Breast epithelium (tissue), 4 donors: ENCODE measurements at places on chromosomes 4 and X. TPM values are rescaled to one million over a fixed set of nuclear protein-coding genes. Genes with fewer than 3 reads are reported as not detected.

- no peak for DNase-seq
Measured at GRCh38 chr4:76160355-76160754, 12.2 kb upstream of the NUP54 start.

DNA sequence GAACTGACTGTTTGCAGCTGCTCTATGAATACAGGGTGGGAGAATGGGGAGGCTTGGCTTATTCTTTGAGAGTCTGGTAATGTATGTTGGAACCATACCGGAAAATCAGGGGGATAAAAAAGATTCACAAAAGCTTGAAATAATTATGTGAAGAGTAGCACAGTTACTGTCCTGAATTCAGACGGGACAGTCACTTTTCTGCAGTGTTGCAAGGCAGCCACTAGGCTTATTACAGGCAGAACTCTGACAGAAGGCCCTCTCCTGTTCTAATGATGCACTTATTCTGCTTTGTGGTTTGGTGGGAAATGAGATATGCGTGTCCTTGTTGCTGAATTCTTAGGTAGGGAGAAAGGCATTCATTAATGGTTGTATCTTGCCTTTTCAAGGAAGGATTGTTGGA is 37.2 kb downstream of the GUCY1B1 start:
- DNase-seq: no peak

DNA sequence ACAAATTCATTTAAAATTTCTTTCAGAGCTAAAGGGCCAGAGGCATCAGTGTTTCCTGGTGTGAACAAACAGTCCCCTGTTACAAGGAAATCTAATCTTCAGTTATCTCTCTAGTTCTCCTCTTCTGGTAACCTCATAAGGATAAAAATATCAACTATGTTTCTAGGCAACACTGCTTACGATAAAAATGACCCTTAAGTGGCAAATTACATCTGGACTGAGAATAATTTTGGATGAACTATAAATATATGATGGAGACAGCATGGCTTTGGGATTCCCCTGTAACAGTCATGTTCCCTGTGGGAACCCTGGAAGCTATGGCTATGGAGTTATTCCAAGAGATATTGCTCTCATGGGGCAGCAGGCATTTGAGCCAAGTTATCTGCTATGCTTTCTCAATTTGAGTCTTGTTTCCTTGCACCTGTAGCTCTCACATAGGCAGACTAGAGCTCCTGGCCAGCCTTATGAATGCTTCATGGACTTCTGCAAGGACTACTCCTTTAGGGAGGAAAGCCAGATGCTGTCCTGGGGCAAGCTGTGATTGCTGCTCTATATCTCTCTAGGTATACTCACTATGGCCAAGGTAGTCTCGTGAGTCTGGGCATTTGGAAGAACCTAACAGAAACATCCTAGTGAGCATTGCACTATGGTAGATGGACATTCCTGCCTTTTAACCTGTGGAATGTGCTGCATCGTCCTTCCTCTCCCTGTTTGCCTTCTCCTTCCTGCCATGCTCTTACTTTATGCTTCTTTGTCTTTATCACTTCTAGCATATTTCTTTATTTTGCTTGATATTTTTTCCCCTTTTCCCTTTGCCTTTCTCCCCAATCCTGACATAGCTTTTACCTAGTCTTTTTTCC is 14.2 kb downstream of the C4orf33 start:
- no peak for DNase-seq

GRCh38 chr4:125421547-125421946 is 106.8 kb downstream of the FAT4 start:
- no peak for DNase-seq

DNA sequence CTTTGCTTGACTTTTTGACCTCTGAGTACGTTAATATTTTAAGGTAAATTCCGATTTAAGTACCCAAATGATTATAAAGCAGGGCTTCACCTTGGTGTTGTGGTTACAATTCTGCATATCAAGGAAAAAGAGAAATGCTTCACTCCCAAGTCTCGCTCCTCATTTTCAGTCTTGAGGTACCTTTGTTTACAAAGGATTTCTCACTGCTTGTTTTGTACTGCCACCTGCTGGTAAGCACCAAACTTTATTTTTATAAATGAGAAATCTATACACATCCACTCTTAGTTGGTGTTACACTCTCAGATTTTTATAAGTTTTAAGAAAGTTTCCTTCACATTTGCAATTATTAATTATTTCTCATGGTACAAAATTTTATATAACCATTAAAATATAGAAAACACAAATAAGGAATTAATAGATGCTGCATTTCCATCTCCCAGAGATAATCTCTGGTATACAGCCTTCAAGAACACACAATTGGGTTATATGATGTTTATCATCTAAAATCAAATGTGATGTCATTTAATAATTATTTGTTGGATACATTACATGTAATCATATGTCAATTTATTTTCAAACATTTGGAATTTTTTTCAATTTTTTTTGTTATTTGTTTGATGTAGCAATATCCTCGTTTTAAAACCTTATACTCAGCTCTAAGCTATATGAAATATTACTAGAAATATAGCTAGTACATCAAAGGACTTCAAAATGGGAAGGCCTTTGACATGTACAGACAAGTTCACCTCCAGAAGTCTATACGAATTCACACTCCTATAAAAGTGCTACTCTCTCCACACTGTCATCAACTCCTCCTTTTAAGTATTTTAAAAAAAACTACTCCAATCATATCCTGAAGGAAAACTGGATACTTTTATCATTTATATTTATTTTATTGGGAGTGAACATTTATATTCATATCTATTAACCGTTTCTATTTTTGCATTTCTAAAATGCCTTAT is 179.9 kb downstream of the KCNIP4 start:
- no peak for DNase-seq

GRCh38 chrX:3584415-3584996 is 128.9 kb downstream of the PRKX start:
- no peak for DNase-seq

DNA sequence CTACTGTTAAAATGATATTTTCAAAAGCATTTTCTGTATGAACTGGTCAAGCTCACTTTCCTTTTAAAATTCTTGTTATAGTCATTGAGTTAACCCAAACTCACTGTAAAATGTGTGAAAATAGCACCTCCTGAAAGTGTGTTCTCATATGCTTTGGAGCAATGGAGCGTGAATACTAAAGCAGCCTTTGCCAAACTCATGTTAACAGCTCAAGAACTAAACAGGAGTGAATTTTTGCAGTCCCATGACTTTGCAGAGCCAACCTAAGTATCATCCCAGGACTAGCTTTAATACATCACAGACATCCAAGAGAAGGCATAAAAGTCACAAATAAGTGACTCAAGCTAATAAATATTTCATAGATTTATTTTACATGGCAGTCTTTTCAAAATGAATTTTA is 2.3 kb downstream of the AMMECR1 start:
- DNase-seq: no peak

GRCh38 chr4:153931804-153932203 is 142.9 kb upstream of the SFRP2 start:
- DNase-seq: no peak

DNA sequence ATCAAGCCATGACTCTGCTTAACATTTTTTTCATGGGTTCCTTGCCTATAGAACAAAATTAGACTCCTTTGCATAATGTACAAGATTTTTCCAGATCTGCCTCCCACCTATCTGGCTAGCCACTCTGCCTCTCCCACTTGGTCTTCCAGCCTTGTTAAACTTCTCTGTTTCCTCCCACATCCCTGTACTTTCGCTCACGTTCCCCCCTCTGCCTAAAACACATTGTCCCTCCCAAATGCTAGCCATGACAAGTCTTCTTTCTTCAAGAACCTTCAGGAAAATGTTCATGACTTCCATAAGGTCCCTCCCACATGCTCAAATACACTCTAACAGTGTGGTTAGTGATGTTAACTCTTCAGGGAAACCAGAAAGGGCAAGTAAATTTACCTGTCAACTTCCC is 214.6 kb downstream of the ADGRA3 start:
- DNase-seq: no peak

DNA sequence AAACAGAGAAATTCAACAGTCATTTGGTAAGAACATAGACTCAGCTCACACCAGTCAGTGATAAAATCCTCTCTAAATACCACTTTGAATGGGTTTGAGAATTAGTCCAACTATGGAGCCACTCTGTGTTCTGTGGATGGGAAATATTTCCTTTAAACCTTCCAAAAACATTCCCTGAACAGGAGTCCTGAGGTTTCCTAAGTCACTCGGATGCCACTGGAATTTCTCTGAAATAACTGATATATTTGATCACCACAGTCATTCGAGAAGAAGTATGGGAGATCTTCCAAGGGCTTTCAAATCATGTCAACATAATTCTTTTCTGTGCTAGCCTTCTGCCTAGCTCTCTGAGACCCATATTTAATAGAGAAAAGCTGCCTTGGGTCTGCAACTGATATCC is 958.6 kb downstream of the STIM2 start:
- DNase-seq: no peak

GRCh38 chr4:67723949-67724348 is 23.0 kb upstream of the UBA6 start:
- no peak for DNase-seq

DNA sequence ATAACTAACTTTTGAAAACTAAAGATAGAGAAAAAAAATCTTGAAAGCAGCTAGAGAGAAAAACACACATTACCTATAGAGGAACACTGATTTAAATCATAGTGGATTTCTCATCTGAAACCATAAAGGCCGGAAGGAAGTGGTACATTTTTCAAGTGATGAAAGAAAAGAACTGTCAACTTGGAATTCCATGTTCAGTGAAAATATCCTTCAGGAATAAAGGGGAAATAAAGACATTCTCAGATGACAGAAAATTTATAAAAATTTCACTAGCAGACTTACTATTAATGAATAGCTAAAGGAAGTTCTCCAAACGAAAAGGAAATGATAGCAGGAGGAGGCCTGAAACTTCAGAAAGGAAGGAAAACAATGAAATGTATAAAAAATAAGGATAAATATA is 7.6 kb upstream of the JADE3 start:
- DNase-seq: no peak

GRCh38 chr4:142566777-142567176 is 279.3 kb downstream of the INPP4B start:
- DNase-seq: no peak

GRCh38 chr4:159178151-159178546 is 75.3 kb downstream of the RAPGEF2 start:
- DNase-seq: no peak

DNA sequence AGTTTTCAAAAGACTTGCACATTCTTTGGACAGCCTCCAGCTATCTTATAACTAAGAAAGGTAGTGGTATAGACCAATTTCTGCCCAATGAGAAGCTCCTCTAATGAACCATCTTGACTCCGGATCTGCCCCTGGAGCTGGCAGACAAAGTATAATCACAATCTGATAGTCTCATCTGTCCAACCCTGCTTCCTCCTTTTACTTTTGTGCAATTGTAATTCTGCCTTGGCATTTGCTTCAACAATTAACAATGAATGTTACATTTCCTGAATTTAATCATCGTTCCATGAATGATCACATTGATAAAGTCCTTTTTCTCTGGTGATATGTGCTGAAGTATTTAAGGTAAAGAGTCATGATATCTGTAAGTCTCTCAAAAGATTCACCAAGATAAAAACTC is 27.8 kb downstream of the FRYL start:
- DNase-seq: no peak

- no peak for DNase-seq
Measured at GRCh38 chr4:46211406-46211805, 87.6 kb upstream of the GABRG1 start.

GRCh38 chr4:176413171-176413570 is 93.4 kb downstream of the SPCS3 start:
- no peak for DNase-seq

DNA sequence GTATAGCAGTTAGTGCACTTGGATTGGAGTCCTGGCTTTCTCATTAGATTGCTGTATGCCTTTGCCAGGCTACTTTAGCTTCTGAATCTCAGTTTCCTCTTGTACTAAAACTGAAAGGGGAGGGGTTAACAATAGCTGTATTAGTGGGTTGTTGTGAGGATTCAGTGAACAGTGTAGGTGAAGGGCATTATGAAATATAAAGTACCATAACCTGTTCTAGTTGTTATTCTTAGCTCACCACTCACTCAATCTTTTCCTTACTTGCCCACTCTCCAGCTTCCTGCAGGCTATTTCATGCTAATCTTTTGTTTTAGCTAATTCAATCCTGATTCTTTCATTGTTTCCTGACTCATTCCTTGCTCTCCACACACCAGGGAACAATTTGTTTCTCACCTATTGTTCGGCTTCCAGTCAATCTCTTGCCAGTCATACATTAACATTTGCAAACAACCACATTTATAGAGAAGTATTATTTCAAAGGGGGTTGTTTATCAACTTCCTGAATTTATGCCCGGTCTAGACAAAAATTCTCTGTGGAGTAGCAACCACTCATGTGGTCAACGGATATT is 50.6 kb upstream of the EDA start:
- no peak for DNase-seq

DNA sequence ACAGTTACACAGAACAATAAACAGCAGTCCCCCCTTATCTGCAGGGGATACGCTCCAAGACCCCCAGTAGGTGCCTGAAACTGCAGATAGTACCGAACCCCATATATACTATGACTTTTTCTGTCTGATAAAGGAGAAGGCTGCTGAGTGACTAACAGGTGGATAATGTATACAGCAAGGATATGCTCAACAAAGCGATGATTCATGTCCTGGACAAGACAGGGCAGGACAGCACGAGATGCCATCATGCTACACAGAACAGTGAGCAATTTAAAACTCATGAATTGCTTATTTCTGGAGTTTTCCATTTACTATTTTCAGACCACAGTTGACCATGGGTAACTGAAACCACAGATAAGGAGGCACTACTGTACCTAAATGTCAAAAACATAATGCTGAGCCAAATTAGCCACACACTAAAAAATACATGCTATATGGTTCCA is 76.1 kb downstream of the MANBA start:
- DNase-seq: no peak

GRCh38 chr4:74364652-74365491 is at the start of gene EREG:
TSS of gene EREG (plus strand) at chr4:74365145. CDS start at chr4:74365309, 164 bp downstream.
- DNase-seq: no peak

DNA sequence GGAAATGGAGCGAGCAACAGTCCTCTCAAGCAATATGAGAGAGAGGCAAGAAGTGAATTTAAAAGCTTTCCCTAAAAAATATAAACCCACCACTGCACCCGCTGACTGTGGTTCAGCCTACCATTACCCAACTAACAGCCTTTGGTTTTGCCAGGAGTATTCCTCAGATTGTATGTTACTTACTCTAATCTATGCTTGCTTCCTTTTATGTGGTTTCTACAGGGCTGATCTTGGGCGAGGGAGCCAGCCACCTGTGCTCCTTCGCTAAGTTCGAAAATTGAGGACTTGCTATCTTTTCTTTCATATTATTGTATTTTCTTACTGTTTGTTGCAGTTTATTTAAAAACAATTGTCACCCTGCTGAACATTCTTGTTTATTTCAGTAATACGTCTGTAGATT is 101.1 kb downstream of the DDX53 start:
- no peak for DNase-seq

- DNase-seq: no peak
Measured at GRCh38 chr4:10688022-10688421, 3.5 kb upstream of the CLNK start.

The LRIT3 gene
- 0.16 TPM for total RNA-seq

The MORF4L2 gene
- 296 TPM for total RNA-seq

The NLRP2B gene
- total RNA-seq: 0.73 TPM

The RAB40AL gene
- 1.3 TPM for total RNA-seq

The TEC gene
- total RNA-seq: 5.4 TPM

The SYP gene
- 2.7 TPM for total RNA-seq

The FGF2 gene
- total RNA-seq: 53.6 TPM

The TCEAL7 gene
- 10.8 TPM for total RNA-seq

The DGAT2L6 gene
- not detected for total RNA-seq

The SOWAHB gene
- total RNA-seq: not detected

The IL1RAPL2 gene
- total RNA-seq: 0.66 TPM

The GSX2 gene
- not detected for total RNA-seq

The CCSER1 gene
- total RNA-seq: 6.4 TPM

The PPBP gene
- 1.3 TPM for total RNA-seq

The ALB gene
- total RNA-seq: 9.1 TPM

The USP17L5 gene
- total RNA-seq: not detected
